Right cardiac atrium (tissue), 5 donors: ENCODE measurements at places on chromosomes 5 and 9.

DNA sequence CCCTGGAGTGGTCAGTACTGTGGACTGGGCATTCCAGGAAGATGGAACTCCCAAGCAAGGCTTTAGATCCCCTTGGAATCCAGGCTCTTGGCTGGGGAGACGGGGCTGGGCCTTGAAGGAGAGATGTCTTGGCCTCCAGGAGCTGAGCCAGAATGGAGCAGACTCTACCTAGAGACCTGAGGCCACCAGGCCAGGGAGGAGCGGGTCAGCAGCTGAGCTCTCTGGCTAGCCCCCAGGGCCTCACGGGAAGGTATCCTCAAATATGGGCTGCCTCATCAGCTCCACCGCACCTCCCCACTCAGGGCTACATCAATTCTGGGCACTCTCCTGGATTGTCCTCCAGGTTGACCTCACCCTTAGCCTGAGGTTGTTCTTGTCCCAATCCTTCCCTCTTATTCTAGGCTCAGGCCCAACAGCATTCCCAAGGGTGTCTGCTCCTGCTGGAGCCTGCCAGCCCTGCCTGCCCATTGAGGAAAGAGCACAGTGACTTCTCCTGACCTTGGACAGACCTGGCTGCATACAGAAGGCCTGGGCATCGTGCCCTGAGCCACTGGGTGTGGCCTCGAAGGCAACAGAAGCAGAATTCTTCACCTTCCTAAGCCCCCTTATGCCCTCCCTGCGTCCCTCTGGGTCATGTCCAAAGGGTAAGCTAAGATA, 3.0 kb upstream of the PDLIM4 start:
- peak; percentile 87 for DNase-seq

- no peak for DNase-seq
These were observed 161.6 kb upstream of the TSLP start for GRCh38 chr5:110909950-110910349.

DNA sequence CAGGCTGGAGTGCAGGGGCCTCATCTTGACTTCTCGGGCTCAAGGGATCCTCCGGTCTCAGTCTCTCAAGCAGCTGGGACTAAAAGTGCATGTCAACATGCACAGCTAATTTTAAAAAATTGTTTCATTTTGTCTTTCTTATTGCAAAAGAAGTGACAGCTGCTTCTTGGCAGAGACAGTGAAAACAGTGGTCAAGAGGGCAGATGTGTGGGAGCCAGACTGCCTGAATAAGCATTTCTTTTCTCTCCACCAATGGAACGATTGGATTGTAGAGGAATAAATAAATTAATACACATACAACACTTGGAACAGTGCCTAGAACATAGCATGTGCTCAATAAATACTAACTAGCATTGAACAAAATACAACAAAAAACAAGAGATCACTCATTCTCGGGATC, 27.4 kb upstream of the KIF4B start:
- DNase-seq = no peak

GRCh38 chr5:153671653-153672346, 181.3 kb downstream of the GRIA1 start:
- no peak for DNase-seq

GRCh38 chr9:36867672-36868471, 166.2 kb downstream of the PAX5 start:
- no peak for DNase-seq

DNA sequence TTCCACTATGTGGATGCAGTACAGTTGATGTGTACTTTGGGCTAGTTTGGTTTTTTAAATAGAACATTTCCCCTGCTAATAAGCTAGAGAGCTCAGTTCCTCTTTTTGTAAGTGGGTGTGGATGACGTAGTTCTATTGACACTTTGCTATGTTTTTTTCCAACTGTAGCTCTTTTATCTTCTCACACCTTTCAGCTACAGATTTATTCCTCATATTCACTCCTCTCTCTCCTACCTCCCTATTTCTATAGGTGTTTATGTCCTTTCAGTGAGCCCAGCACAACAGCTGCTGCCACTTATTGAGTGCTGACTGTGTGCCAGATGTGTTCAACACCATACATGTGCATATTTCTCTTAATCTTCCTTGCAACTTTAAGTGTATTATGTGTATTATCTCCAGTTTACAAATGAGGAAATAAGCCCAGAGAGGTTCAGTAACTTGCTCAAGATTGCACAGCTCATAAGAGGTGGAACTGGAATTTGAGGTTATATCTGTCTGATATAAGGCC, 215.7 kb downstream of the SEMA6A start:
- DNase-seq = no peak

DNA sequence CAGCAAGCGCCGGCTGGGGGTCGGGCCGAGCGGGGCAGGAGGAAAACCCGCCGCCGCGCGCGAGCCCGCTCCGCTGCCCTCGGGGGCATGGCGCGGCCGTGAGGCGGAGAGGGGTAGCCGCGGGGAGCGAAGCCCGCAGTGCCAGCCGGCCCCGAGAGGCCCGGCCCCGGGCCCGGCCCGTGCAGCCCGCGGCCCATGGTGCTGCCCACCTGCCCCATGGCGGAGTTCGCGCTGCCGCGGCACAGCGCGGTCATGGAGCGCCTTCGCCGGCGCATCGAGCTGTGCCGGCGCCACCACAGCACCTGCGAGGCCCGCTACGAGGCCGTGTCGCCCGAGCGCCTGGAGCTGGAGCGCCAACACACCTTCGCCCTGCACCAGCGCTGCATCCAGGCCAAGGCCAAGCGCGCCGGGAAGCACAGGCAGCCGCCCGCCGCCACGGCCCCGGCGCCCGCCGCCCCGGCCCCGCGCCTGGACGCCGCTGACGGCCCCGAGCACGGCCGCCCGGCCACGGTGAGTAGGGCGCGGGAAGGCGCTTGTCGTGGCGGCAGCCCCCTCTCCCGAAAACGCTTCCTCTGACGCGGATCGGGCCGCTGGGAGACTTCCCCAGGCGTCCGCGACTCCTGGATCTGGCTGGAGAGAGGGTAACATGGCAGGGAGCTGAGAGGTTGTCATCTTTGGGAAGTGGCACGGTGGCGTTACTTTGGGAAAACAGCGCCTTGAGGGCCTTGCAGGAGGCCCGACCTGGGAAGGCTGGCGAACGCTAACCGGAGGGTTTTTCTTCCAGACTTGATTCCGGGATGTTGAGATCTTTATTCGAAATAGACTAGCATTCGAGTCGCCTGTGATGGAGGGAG, 523 bp downstream of the MAML1 start:
- DNase-seq = peak; percentile 74

- no peak for DNase-seq
These were observed 64.7 kb upstream of the XPA start for GRCh38 chr9:97761879-97762278.

GRCh38 chr5:125006011-125006685, 259.7 kb upstream of the ZNF608 start:
- DNase-seq = no peak

GRCh38 chr5:124743602-124744169, 2.8 kb downstream of the ZNF608 start:
- DNase-seq = no peak

DNA sequence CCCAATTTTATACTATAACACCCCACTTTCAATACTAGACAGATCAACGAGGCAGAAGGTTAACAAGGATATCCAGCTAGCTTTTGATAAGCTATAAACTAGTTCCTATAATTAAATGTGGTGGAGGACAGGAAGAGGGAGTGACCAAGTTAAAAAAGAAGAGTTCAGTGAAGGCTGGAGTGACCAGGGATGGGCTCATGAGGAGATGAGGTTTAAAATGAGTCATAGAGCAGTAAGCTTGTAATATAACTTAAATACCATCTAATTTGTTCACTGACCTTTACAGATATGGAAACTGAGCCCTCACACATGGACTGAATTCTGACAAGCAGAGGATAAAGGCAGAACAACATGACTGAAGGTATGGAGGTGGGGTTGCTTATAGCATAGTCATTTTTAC, 284.5 kb downstream of the SPATA31D1 start:
- DNase-seq = no peak
